ENCODE measurements at places on chromosomes 6 and 20.
A peak's percentile ranks its signal among the peaks of the same experiment; 100 is the strongest.

- no peak for DNase-seq
These were observed 108.9 kb downstream of the VEGFA start for GRCh38 chr6:43878823-43879495.

GRCh38 chr20:21364413-21364812 lies 32.9 kb downstream of the NKX2-4 start:
- DNase-seq = no peak

- no peak for DNase-seq
These were observed at the start of gene AKAP12 for GRCh38 chr6:151239603-151240035. AKAP12 (plus strand) TSS chr6:151239967; CDS start chr6:151240563, 596 bp downstream.

- DNase-seq = no peak
These were observed 17.9 kb upstream of the TRIM26 start for GRCh38 chr6:30231067-30231466.

GRCh38 chr6:129552413-129552812 lies 157.6 kb downstream of the ARHGAP18 start:
- DNase-seq = no peak

DNA sequence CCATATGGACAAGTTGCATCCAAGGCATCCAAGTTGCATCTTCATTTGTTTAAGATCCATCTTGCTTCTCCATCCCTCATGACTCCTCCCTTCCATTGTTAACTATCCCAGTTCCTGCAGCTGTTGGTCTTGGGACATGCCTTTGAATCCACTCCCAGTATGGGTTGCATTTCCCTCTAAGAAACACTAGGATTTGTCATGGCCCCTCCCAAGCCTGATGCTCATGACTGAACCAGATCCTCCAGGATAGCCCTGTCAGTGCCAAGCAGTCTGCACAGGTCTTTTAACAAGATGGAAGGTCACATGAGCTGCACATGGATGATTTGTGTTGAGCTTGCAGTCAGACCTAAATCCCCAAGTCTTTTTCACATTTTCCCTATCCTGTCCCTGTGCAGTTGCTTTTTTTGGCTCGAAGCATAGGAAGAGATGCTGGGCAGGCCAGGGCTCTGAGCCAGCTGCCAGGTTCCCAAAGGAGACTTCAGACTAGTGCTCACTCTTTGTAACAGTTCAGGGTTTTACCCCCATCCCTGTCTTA lies 4.2 kb downstream of the PPP2R5D start:
- no peak for DNase-seq

DNA sequence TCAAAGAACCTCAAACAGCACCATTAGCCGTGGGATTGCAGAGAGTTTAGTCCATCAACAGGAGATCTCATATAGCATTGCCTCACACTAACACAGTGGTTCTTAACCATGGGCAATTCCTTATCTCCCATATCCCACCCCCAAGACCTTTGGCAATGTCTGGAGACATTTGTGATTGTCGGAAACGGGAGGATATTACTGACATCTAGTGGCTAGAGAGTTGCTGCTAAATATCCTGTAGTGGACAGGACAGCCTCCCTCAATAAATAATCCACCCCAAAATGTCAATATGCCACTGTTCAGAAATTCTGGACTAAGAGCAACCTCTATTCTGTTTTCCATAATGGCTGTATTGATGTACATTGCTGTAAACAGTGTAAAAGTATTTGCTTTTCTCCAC lies 210.1 kb upstream of the CCN2 start:
- DNase-seq = no peak

DNA sequence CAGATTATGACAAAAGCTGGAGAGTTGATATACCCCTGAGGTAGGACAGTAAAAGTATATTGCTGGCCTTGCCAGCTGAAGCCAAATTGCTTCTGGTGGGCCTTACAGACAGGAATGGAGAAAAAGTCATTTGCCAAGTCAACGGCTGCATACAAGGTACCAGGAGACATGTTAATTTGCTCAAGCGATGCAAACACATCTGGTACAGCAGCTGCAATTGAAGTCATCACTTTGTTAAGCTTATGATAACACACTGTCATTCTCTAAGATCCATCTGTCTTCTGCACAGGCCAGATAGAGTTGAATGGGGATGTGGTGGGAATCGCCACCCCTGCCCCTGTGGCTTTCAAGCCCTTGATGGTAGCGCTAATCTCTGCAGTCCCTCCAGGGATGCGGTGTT lies 40.4 kb upstream of the POPDC3 start:
- no peak for DNase-seq

- DNase-seq = peak; percentile 55
These were observed 109.0 kb downstream of the PSMB1 start for GRCh38 chr6:170444056-170444591.

DNA sequence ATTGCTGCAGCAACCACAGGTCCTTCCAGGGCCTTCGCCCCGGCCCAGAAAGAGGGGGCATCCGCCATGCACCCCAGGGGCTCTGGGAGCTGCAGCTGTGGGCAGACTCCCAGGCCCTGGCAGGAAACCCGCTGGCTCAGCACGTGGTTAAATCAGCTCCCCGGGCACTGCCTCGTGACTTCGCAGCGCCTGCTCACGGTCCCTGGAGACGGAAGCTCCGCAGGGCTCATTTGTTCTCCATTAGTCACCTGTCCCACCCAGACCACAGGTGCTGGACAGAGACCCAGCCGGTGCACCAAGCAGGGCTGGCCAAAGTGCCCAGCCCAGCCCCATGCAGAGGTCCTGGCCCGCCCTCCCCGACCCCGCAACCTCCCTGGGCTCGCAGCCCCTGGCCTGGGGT lies 14.7 kb downstream of the KCNQ2 start:
- DNase-seq = no peak

DNA sequence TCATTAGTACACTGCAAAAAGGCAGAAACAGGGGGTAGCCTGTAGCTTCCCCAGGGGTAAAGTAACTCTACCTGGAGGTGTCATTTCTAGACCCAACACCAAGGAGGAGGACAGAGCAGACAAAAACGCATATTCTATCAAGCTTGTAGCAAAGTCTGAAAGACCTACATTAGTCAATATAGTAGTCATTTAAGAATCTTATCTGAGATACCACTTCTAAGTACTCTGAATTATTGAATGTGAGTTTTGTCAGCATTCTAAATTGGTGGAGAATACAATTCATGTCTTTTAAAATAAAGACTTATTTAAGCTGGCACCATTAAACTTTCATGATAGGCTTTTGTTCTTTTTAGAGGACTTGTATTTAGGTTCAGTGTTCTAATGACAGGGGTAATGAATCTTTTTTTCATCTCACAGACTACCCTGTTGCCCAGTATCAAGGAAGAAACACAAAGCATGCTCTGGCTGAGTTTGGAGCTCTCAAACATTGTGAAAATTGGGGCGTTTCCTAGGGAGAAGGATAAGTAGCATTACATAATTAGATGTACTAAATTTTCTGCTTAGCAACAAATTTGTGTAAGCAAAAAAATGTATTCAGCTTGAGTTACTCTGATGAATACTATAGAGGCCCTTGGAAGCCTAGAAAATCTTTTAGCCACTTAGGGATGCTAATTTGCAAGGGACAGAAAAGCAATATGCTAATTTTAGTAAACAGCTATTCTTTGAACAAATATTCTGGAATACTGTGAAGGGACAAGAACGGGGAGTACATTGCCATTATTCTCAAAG lies 255.4 kb upstream of the HSF2 start:
- DNase-seq = no peak

DNA sequence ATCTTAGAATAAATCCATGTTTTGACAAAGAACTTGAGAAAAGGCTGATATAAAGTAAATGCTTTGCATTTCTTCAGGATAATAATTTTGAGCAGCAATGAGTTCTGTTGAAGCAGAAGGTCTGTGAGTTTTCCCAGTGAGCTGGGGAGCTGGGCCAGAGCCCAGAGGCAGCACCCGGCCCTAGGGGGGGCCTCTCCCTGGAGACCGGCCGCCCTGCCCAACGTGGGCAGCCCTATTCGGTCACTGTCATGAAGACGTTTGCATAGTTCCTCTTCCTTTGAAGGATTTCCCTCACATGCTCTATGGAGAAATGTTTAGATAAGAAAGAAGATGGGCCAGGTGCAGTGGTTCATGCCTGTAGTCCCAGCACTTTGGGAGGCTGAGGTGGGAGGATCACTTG lies 404.8 kb downstream of the THBS2 start:
- DNase-seq = no peak

DNA sequence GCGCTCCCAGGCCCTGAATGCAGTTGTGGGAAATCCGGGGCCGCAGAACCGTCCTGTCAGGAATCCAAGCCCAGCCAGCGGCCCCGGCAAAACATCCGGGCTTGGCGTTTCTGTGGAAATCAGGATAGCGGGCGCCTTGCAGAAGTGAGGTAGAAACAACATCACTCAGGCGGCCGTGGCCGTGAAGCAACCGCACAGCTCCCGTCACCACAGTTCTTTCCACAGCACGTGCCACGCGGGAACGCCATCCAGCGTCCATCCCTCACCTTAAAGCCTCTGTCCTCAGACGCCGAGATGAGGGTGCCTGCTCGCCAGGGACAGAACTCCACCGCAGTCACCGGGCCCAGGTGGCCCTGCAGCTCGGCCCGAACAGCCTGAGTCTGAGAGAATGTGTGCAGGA lies 34.1 kb downstream of the WDR27 start:
- no peak for DNase-seq

DNA sequence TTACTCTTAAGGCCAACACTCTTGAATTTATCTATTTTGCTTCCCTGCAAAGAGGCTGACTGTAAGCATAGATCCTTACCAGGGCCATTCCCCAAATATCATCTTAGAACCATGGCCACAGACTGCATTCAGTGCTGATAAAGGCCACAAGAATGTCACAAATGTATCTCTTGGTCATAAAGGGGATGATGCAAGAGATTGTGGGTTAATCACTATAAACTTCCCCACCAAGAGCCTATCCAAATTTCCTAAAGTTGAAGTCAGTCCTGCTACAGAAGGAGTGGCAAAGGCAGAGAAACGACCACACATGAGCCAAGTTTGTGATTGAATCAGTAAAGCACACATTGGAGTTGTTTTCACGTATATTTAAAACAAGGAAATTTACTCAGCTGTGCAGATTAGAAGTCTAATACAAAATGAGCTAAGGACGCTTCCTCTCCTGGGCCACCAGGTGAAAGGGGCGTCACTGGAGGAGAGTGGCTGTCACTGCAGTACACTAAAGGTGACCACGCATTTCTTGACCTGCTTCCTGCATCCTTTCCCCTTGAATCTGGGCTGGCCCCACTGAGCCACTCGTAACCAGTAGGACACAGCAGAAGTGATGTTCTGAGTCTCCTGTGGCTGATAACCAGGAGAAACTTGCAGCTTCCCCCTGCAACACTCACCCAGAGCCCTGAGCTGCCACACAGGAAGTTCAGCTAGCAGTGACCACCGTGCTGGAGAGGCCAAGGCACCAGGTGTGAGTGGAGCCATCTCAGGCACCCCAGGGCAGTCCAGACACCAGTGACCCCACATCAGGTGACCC lies 181.9 kb downstream of the SYNDIG1 start:
- DNase-seq = no peak
